Stimulated activated CD4-positive, alpha-beta T cell treated with anti-CD3 and anti-CD28 coated beads, Interleukin-12 subunit alpha, Interleukin-12 subunit beta, amount 100 ng/mL, for 48 hours (primary cell): ENCODE measurements at places on chromosomes 2 and 18.

DNA sequence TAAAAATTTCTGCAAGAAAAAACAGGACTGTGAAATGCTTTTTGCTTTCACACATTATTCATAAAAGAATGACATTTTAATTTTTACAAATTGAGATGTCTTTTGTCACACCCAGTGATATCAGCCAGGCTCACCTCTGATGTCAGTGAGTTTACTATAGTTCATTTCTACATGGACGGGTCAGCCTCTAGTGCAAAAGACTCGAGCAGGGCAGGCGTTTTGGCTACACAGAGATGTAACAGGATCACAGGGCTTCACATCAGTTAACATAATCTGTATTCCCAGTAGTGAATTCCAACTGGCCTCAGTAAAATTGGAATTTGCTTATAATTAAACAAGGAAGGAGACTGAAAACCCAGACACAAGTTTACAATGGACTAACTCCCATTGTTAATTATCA, 275.6 kb upstream of the ZSWIM2 start:
- DNase-seq, result no peak

- no peak for DNase-seq
Measured at GRCh38 chr2:102056079-102056581, 64.4 kb downstream of the IL1R2 start.

- DNase-seq, result peak; percentile 46
Measured at GRCh38 chr18:3447068-3447894, 2.7 kb upstream of the TGIF1 start.

DNA sequence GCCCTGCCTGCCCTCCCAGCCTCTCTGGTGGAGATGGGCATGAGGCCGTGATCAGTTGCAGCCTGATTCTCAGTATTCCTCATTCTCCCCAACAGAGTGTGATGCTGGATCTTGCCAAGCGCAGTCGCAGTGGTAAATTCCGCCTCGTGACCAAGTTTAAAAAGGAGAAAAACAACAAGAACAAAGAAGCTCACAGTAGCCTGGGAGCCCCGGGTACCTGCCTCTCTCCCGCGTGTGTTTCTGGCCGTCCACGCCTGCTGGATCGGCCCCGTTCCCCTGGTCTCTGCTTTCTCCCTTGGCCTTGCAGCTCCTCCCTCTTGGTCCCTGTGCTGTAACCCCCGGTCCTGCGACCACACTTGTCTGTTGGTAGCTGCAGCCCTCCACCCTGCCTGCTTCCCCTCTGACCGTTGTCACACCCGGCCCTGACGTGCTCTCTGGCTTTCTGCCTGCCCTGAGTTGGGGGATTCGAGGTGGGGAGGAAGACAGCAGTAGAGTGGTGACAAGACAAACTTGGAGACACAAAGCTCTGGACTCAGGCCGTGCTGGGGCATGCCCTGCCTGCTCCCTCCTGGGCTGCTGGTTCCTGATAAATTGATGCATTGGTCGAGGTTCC, 99.5 kb downstream of the USP40 start:
- DNase-seq, result no peak

DNA sequence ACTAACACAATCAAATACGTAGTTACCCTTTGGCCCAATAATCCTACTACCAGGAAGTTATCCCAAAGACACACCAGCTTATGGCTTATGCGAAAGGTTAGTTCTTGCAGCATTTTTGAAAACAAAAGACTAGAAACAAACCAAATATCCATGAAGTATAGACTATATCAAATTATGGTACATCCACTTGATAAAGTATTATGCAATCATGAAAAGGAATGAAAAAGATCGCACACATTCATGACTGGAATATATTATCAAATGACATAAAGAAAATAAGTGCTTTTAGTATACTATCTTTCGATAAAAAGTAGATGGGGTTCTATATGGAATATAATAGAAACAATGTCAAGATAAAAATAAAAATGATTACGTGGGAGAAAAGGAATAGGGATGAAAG, 78.2 kb downstream of the COBLL1 start:
- no peak for DNase-seq

DNA sequence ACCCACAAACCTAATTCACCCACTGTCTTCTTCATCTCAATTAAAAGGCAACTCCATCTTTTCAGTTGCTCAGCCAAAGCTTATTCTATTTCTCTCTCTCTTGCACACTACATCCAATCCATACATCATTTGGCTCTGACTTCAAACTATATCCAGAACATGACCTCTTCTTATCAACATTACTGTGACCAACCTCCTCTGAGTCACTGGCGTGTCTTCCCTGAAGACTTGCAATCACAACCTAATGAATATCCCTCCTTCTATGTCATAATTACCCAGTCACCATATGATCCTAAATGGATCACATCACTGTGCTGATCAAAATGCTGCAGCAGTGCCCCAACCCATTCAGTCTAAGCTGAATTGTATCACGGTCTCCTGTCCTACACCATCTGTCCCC, 22.6 kb upstream of the SULT1C3 start:
- DNase-seq, result no peak

- no peak for DNase-seq
Measured at GRCh38 chr18:9516437-9517064, 41.2 kb downstream of the RALBP1 start.

- no peak for DNase-seq
Measured at GRCh38 chr18:49596687-49597086, 34.8 kb downstream of the LIPG start.

GRCh38 chr2:218082586-218083351, 13.7 kb downstream of the RUFY4 start:
- no peak for DNase-seq

- no peak for DNase-seq
Measured at GRCh38 chr2:44055229-44055628, 59.4 kb upstream of the LRPPRC start.

DNA sequence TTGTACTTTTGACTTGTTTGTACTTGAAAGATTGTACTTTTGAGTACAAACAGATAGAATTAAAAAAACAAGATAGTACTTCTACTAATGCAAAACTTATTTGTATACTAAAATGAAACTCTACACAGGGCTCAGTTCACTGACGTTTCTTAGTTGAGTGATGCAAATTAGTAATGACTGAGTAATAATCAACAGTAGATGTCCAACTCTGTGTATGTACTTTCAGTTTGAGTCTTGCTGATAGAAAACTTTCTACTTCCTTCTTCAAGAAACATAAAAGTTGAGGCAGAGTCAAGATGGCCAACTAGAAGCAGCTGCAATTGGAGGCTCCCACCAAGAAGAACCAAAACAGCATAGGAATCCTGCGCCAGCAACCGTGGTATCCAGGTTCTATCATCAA, 585.0 kb downstream of the NR4A2 start:
- no peak for DNase-seq

DNA sequence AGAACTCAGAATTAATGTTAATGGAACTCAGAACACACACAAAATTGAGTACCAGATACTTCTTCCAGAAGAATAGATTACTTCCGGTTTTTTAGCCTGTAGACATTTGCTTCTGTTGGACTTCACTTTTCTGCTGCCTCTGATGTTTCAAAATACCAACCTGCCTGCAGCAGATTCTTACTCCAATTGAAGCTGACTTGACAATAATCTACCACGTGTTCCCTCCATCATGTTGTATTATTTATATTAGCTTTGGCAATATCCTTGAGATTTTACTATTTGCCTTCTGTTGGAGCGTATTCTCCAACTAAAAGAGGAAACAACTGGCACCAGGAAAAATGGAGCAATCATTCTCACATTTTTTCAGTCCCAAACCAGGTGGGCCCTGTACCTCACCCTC, 3.1 kb upstream of the GORASP2 start:
- DNase-seq, result no peak

DNA sequence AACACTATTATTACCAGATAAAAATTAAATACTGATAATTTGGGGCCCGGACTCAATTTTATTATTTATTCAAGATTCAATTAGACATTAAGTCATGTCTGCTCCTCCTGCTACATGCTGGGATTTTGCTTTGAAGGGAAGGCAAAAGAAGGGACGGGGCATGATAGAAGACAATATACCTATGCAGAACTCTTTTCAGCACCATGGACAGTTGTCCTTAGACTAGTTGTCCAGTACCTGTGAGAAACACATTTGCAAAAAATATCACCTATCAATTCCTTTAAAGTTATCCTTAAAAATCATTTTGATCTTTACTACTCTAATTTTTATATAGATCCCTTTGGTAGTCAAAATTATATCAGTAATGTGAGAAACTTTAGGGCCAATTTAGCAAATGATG, 100.2 kb upstream of the SULT1C3 start:
- DNase-seq, result no peak

GRCh38 chr18:71831039-71831438, 713.1 kb downstream of the CBLN2 start:
- DNase-seq, result no peak

DNA sequence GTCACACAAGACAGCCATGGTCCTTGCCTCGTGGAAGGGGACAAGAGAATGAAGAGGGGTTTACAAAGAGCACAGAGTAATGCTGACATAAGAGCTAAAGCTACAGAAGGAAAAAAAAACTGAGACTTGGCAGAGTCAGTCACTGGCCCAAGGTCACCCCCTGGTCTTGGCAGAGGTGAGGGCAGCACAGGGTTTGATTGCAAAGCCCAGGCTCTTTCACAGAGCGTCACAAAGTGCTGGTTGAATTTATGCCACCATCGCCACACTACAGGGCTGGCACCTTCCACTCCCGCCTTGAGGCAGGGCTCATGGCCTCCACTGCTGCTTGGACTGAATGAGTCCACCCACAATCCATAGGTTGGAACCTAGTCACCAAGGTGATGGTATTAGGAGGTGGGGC, 190.2 kb downstream of the INHBB start:
- DNase-seq, result no peak

- no peak for DNase-seq
Measured at GRCh38 chr2:10076511-10076910, 3.7 kb downstream of the CYS1 start.

GRCh38 chr2:119491776-119492525, 32.3 kb downstream of the SCTR start:
- no peak for DNase-seq

GRCh38 chr2:104896446-104896845, 42.5 kb downstream of the POU3F3 start:
- DNase-seq, result no peak
